ENCODE measurements at places on chromosomes 1 and 21.

GRCh38 chr1:236541710-236542109 lies 17.9 kb downstream of the LGALS8 start:
- DNase-seq = no peak

- DNase-seq = no peak
These were observed 37.2 kb downstream of the SETD4 start for GRCh38 chr21:36023092-36023480.

DNA sequence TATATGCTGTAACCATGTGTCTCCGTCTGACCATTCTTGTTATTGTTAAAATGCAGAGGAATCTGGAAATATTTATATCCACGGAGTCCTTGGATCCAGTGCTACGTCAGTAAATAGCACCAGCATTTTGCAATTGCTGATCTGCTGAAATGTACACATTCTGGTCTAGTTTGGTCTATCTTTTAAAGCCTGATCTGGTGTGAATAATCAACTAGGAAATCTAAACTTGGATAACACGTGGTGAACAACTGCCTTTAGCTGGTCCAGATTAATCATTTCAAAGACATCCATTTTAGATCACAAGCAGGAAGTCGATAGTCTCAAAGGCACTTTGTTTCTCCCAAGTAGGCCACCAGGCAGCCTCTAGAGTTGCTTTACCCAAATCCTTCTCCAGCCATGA lies 32.6 kb downstream of the PDPN start:
- no peak for DNase-seq

- no peak for DNase-seq
These were observed 16.4 kb upstream of the LRRC52 start for GRCh38 chr1:165527251-165528007.

- no peak for DNase-seq
These were observed 46.8 kb upstream of the USP25 start for GRCh38 chr21:15682977-15683376.

DNA sequence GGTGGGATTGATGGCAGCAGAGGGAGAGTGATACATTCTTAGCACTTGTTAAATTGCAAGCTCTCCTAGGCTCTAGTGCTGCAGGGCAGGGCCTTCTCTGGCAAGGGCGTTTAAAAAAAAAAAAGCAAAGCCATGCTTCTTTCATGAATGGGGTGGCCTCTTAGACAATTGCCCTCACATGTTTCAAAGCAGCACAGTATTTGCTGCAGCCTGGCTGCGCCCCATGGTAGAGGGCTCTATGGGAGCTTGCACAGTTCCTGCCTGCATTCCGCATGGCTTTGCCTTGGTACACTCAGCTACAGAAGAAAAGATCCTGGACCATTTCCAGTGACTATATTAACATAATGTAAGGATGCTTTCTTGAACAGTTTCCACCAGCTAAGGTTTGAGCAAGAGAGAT lies 267.2 kb downstream of the ZNF648 start:
- DNase-seq = no peak

- DNase-seq = no peak
These were observed 67.9 kb upstream of the DYNLT5 start for GRCh38 chr1:66684353-66684752.

DNA sequence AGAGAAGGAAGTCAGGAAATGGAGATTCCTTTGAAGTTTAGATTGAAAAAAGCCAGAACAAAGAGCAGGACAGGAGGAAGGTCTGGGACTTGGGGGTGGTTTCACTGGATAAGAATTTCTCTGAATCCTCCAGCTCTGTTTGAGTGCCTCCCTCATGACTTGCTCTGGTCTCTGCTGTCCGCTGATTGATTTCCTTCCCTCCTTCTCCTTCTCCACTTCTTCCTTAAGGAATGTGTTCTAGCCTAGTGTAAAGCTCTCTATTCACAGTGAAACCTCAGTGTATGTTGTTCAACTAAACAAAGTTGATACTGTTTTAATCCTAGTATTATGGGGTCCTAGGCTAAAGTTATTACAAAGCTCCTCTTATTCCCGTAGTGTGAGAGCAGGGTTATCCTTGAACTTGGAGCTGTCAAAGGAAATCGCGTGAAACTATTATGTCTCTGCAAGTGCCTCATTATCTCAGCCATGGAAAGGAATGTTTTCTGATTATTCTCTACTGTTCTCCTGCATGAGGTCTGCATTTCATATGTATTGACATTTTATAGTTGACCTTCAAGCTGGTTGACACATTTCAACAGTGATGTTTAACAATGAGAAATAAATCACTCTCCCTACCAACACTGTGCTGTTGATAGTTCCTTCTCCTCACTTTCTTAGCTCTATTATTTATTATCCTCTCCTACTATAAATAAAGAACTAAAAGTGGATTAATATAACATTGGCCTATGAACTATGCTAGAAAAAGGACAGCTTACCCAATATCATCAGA lies 82.7 kb upstream of the KCTD3 start:
- no peak for DNase-seq

- no peak for DNase-seq
These were observed 38.0 kb downstream of the FOXO6 start for GRCh38 chr1:41399145-41399795.

DNA sequence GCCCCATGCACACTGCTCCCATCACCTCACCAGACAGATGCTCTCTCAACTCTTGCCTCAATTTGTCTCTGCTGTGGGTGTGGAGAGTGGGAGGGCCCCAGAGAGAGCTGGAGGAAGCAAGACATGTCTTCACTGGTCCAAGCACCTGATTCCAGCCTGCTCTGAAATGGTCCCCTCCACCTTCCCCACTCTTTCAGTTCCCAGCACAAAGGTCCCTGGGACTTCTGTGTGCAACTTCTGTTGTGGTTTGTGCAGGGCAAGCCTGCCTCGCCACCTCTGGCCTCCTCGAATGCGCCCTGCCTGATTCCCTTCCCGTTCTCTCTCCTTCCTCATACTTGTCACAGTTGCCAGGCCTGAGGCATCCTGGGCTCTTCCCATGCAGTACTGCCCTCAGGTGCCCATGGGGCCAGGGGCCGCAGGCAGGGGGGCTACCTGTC lies 119.3 kb downstream of the SYT2 start:
- DNase-seq = no peak

- no peak for DNase-seq
These were observed 106.3 kb upstream of the TMEM51 start for GRCh38 chr1:15047237-15047636.

- DNase-seq = peak; percentile 97
These were observed 2.0 kb downstream of the ADAMTS1 start for GRCh38 chr21:26842974-26843932.

GRCh38 chr1:78211483-78212092 lies 165.8 kb downstream of the GIPC2 start:
- DNase-seq = peak; percentile 32

DNA sequence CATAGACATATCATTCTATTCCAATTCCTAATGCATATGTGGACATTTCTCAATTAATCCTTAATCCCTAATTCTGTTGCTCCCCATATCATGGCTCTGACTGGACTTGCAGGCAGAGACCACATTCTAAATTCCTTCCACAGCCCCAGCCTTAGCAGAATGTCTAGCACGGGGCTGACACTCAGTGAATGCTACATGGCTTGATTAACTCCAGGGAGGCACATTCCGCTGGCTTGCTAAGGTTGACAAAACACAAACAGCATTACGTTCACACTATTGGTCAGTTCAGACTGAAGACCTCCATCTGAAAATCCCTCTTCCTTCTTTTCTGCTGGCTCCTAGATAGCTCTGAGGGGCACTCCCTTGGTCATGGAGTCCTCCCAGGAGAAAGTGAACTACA lies 119.4 kb downstream of the ASTN1 start:
- DNase-seq = no peak

DNA sequence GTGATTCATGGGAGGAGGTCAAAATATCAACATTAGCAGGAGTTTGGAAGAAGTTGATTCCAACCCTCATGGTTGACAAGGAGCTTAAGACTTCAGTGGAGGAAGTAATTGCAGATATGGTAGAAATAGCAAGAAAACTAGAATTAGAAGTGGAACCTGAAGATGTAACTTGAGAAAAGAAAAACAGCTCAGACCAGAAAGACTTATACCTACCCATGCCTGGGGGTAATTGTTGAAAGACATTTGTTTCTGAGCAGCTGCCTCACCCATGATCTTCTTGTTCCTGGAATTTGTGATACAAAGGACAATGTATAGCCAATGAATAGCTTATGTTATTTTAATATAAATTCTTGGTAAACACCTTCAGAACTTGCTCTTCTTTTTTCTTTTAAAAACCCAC lies 128.6 kb downstream of the LRIG2 start:
- DNase-seq = no peak

- DNase-seq = no peak
These were observed 137.3 kb downstream of the SDCCAG8 start for GRCh38 chr1:243393096-243393495.

- no peak for DNase-seq
These were observed 47.1 kb upstream of the ATP1B1 start for GRCh38 chr1:169059421-169059820.

- DNase-seq = no peak
These were observed 31.5 kb downstream of the C1orf198 start for GRCh38 chr1:230836793-230837192.

DNA sequence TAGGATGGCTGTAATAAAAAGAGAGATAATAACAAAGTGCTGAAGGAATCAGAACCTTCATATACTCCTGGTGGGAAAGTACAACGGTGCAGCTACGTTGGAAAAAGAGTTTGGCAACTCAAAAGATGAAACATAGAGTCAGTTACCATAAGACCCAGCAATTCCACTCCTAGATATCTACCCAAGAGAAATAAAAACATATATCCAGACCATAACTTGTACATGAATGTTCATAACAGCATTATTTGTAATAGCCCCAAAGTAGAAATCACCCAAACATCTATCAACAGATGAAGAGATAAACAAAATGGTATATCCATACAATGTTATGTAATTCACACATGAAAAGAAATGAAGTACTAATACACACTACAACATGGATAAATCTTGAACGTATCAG lies 30.5 kb upstream of the DNAH14 start:
- no peak for DNase-seq

DNA sequence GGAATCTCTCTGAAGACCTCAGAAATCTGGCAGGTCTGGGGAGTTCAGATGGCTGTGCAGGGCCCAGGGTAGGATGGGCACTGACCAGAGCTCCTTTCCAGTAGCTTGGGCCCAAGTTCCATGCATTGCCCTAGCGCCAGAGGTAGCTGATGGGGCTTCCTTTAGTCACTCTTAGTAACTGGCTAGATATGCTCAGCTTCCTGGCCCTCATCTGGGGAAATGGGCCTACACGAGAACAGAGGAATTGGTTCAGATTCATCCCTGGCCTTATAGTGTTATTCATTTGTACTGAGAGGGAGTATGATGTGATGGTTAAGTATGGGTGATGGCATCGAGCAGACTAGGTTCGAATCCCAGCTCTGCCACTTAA lies 15.5 kb upstream of the PSMB2 start:
- no peak for DNase-seq

- DNase-seq = no peak
These were observed 39.0 kb downstream of the DPT start for GRCh38 chr1:168689726-168690602.

Data from aorta (tissue), 5 donors.